ENCODE measurements at places on chromosomes 12 and 14.

- no peak for DNase-seq
These were observed 866 bp downstream of the NPFF start for GRCh38 chr12:53506450-53506785.

- no peak for DNase-seq
These were observed 3.9 kb downstream of the AJUBA start for GRCh38 chr14:22978487-22978837.

DNA sequence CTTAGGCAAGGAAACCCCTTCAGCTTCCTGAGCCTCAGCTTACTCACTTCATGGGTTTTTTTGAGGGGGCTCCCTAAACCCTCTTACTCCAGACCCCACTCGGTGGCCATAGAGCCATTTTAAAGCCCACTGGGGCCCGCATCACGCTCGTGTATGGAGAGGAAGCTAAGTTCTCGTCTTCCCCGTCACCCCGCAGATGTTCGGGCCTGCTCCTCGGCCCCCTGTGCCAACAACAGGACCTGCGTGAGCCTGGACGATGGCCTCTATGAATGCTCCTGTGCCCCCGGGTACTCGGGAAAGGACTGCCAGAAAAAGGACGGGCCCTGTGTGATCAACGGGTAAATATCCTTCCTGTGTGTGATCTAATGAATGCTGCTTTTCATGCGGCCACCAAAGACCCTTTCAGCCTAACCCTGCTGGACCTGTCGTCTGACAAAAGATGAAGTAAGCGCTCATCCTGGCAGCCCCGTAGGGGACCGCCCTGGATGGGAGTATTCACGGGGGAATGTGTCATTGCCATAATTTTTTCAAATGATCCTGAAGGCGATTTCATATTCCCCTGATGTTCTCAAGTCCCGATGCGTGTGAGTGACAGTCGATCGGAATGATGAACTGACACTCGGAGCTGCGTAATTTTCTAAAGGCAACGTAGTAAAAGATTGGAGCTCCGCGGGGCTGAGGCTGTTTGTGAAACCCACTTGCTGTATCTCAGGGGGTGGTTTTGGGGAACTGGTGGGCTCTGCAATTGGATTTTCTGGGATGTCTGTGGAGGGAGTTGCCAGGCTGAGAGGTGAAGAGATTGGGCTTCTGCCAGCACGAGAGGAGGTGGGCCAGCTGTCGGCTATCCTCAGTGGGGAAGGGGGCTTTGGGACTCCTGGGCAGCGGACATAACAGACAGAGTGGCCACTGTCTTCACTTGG is 5.4 kb downstream of the DLK1 start:
- no peak for DNase-seq

- DNase-seq, result no peak
These were observed 31.4 kb downstream of the JDP2 start for GRCh38 chr14:75459099-75459741.

DNA sequence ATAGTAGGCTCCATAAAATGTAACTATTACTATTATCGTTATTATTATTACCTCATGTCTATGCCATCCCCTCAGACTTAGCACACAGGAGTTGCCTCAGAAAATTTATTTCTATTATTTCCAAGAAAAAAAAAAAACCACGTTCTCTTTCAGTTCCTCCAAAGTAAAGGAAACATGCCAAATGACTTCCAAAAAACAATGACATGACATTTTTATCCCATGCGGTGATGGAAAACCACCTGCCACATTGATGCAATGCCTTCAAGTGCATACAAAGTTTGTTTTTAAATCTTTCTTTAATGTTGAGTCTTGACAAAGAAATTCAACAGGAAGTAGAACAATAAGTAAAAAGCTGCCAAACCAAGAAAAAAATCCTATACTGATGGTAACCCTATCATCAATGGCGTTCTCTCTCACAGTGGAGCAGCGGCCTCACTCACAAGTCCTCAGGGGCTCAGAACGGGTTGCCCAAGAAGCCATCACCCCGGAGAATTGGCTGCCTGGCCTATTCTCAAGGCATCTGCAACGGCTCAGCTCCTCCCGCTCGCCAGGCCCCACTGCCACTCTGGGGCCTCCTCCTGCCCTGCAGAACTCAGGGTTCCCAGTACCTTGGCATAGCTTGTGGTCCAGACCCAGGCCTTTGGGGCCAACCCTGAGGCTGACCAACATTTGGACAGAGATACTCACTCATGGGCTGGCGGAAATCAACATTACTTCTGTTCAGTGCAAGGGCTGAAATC is 51.9 kb downstream of the SERPINA3 start:
- DNase-seq, result no peak

GRCh38 chr14:65772921-65773574 is 360.5 kb downstream of the FUT8 start:
- DNase-seq, result no peak

GRCh38 chr14:98368221-98368620 is 903.8 kb downstream of the BCL11B start:
- no peak for DNase-seq

DNA sequence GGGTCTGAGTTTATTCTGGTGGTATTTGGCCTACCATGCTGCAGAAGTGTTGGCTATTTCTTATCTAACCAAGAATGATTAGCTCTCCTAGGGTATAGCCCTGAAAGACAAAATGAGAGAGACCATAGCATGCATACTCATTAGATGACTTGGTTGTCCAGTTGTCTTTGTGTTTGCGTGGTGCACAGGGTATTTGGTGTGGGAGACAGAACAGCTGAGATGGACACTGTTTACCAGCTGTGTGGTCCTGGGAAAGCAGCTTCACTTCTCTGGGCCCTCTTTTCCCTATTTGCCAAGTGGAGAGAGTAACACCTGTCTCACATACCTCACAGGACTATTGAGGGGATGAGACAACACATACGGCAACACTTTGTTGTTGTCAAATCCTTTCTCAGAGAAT is 95.6 kb downstream of the SLC8A3 start:
- DNase-seq, result no peak
